Stimulated activated CD4-positive, alpha-beta T cell treated with anti-CD3 and anti-CD28 coated beads, Interleukin-2, amount 100 ng/mL, for 24 hours (primary cell): ENCODE measurements at places on chromosomes 16 and 17.

DNA sequence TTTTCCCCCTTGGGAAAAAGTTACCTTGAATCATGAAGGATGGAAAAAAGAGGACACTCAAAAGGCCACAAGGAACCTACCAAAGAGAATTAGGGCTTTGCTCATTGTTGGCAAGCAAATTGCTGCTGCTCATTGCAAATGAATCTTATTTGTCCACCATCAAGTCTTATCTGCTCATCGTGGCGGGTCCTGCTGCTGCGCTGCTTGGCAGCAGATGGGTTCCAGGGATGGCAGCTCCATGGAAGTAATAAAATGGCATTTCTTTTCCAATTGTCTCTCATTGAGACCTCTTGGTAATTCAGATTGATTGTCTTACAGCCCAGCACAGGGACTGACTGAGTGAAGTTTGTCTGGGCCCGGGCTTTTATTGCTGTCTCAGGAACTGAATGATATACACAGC is 118.7 kb downstream of the MRM1 start:
- no peak for DNase-seq

DNA sequence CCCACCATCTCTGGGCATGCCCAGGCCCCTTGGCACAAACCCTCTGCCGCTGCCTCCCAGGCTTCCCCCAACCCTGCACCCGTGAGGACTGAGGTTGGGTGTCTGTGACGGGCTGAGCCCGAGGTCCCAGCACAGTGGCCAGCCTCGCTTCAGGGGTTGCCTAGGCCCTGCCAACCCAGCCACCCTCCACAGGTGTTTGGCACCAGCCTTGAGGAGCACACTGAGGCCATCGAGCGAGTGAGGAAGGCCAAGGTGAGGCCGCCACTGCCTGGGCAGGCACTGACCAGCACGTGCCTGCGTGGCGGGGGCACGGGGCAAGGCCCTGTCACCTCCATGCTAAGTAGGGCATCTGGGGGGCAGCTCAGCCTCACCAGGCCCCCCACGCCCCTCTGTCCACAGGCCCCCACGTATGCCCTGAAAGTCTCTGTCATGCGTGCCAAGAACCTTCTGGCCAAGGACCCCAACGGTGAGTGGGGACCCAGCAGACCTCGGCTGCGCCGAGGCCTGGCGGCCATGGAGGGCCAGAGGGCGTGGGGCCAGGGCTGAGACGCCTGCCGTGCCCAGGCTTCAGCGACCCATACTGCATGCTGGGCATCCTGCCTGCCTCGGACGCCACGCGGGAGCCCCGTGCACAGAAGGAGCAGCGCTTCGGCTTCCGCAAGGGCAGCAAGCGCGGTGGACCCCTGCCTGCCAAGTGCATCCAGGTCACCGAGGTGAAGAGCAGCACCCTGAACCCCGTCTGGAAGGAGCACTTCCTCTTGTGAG is 7.5 kb downstream of the BAIAP3 start:
- DNase-seq, result no peak

- no peak for DNase-seq
Measured at GRCh38 chr16:23397464-23397863, 55.5 kb downstream of the COG7 start.

DNA sequence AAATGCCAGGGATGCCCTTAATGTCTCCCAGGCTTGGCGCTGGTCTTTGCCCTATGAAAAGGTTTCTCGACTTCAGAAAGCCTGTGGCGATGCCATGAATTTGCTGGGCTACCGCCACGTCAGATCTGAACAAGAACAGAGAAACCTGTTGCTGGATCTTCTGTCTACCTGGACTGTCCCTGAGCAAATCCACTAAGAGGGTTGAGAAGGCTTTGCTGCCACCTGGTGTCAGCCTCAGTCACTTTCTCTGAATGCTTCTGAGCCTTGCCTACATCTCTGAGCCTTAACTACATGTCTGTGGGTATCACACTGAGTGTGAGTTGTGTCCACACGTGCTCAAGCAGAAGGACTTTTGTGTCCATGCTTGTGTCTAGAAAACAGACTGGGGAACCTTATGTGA is 11.4 kb downstream of the CHST4 start:
- peak; percentile 21 for DNase-seq

GRCh38 chr17:16423226-16423872 is 8.0 kb downstream of the TRPV2 start:
- no peak for DNase-seq

- DNase-seq, result no peak
Measured at GRCh38 chr17:6442775-6443174, 1.5 kb upstream of the PIMREG start.

GRCh38 chr17:1153795-1154546 is 25.8 kb downstream of the ABR start:
- DNase-seq, result no peak

DNA sequence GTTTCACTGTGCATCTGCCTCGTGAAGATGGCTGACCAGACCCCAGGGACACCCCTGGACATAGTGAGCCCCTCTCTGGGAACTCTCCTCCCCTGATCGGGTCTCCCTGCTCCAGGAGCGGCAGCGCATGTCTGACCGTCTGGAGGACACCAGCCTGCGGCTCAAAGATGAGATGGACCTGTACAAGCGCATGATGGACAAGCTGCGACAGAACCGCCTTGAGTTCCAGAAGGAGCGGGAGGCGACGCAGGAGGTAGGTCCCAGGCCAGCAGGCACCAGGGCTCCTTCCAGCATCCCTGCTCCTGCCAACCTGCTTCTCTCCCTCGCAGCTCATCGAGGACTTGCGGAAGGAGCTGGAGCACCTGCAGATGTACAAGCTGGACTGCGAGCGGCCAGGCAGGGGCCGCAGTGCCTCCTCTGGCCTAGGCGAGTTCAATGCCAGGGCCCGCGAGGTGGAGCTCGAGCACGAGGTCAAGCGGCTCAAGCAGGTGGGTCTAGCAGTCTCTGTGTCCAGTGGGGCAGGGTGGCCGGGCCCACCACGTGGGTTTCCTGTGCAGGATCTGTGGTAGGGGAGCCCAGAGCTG is 136.9 kb downstream of the RAB11FIP4 start:
- no peak for DNase-seq

DNA sequence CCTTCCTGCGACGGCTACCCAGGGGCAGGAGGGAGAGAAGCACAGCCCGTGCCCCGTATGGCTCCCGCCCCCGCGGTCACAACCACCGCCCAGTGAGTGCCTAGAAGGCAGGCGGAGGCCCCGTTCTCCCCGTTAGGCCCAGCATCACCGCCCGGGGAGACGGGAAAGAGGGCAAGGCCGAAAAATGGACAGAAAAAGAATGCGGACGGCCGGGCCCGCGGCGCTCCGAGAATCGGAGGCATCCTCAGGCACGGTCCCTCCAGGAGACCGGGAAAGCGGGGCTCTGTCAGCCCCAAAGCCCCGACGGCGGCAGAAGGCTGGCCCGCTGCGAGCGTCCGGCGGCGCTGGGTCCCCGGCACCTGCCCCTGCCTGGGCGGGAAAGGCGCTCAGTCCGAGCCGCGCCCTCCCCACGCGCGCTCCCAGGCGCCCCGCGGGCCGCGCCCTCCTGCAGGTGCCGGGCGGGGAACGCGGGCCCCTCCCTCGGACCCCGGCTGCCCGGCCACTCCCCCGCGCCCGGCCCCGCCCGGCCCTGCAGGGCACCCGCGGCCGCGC is 407 bp downstream of the MCRIP1 start:
- peak; percentile 60 for DNase-seq

- no peak for DNase-seq
Measured at GRCh38 chr16:2904922-2905240, 6.8 kb upstream of the FLYWCH1 start.

DNA sequence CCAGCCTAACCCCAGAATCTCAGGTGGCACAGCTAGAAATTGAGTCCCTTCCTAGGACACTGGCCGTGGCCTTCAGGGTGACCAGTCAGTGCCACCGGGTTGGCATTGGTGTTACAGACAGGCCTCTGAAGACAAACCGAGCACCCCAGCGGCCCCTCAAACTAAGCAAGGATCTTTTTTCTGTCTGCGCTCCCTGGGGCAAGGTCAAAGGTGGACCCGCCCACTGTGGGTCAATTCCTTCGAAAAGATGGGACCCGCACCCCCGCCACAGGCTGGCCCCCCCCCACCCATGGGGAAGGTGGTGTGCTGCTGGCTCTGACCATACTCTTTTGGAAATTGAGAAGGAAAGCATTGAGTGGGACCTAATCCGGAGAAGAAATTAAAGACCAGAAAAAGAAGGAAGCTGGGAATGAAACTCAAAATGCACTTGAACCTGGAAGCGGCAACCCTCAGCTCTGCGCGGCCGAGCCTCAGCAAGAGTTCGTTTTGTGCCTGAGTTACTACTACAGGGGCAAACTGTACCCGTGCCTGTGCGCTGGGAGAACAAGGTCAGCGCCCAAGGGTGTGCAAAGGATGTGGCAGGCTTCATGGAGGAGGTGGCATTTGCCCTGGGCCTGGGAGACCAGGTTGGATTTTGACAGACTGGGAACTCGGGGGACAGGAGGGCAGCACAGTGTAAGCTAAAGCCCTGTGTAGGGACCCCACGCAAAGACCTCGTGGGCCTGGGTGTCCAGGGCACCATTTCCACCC is 20.4 kb downstream of the TMC6 start:
- DNase-seq, result no peak

DNA sequence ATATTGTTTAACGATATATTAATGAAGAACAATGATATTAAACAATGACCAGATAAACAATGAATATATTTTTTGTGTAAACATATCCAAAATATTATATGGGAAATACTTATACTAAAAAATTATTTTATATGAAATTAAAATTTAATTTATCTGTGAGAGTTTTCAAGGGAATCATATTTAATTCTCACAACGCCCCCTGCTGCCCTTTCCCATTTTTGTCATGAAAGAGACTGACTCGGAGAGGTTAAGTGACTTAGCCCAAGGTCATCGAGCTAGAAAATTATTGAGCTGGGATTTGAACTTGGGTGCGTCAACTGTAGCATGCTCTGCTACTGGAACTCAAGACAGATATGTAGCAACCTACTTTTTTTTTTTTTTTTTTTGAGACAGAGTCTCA is 7.2 kb upstream of the MYCBPAP start:
- DNase-seq, result peak; percentile 44

DNA sequence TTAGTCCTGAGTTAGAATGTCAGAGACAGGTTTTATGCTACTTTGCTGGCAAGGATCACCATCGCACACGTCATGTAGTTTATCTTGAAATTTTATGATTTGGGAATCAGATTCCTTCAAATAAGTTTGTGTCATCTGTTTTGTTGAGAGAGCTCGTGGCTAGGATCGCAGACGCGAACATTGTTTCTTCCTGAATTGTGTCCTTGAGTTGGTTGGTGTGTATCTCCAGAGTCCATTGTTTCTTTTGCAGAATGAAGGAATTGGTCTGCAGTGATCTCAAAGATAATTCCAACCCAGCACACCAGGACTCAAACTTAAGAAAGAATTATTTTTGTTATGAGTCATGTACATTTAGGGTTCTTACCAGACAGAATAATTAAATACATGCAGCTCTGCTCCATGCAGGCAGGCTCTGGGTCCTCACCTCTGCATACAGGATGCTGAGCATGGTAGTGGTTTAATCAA is 51.6 kb downstream of the PRKCA start:
- no peak for DNase-seq

GRCh38 chr17:15256689-15257088 is 8.4 kb downstream of the PMP22 start:
- DNase-seq, result no peak

DNA sequence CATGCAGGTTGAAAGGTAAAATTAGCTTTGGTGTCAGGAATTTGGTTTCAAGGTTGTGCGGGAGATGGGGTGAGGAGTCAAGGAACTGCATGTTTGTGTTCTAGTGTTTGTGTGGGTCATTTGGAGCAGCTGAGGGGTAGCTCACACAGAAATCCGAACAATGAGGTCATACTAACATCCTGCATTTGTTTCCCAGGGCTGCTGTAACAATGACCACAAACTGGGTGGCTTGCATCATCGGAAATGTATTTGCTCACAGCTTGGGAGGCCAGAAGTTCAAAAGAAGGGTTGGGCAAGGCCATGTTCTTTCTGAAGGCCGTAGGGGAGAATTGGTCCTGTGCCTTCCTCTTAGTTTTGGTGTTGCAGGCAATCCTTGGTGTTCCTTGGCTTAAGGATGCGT is 287.4 kb downstream of the HAPSTR1 start:
- DNase-seq, result no peak

DNA sequence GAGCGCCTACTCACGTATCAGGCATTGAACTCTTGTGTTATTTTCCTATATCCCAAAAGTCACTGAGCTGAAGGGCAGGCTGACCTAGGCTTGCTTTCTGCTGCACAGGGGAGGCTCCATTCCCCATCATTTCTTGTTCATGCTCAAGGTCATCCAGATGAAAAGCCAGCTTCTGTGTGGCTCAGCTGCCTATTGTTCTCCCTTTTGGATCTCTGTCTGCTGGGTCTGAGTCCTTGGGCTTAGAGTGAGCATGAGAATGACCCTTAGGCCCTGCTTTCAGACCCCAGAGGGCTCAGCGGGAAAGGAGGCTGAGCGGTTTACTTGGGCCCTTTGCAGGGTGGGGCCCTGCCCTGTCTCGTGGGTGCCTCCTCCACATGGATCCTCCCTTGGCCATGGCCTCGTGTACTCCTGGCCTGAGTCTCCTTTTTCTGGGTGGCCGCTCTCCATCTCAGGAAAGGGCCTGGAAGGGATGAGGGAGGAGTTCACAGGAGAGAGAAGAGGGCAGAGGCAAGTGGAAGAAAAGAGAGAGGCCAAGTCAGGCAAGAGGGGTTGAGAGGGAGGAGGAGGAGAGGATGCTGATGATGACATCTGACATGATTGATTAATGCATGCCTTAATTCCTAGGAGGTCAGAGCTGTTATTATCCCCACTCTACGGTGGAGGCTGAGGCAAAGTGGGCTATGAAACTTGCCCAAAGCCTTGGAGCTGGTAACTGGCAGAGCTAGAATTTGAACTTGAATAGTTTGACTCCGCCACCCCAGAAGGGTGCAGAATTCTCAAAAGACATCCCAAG is 19.8 kb upstream of the MAP3K14 start:
- DNase-seq, result no peak

GRCh38 chr17:59762049-59762823 is 54.8 kb downstream of the VMP1 start:
- no peak for DNase-seq

GRCh38 chr17:41697122-41697962 is 8.7 kb downstream of the EIF1 start:
- DNase-seq, result no peak

DNA sequence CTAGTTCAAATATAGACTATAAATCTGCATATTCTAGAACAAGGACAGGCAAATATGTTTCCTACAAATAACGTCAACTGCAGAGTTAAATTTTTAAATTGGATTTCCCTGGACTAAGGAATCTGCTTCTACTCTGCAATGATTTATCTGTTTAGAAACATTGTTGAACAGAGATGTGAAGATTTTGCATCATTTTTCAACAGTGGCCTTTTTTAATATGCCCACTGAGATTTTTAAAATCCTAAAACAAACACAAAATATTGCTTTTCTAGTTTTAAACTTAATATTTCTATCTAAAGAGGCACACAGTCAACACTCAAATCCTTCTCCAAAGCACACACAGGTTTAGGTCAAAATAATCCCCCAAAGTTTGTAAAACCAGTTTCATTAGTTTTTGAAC is 23.7 kb upstream of the PMP22 start:
- no peak for DNase-seq

GRCh38 chr16:6286176-6286575 is 1046.5 kb upstream of the RBFOX1 start:
- no peak for DNase-seq
